ENCODE measurements at places on chromosomes 7 and 10.

GRCh38 chr7:20310963-20311742 is 19.5 kb upstream of the ITGB8 start:
- no peak for DNase-seq

GRCh38 chr7:94354953-94355352 is 39.7 kb upstream of the COL1A2 start:
- no peak for DNase-seq

- DNase-seq = no peak
Observed at GRCh38 chr10:96043893-96044715, 721 bp downstream of the CCNJ start.

- no peak for DNase-seq
Observed at GRCh38 chr10:44576702-44577191, 191.8 kb upstream of the CXCL12 start.

- no peak for DNase-seq
Observed at GRCh38 chr7:66119245-66119850, 4.7 kb downstream of the CRCP start.

DNA sequence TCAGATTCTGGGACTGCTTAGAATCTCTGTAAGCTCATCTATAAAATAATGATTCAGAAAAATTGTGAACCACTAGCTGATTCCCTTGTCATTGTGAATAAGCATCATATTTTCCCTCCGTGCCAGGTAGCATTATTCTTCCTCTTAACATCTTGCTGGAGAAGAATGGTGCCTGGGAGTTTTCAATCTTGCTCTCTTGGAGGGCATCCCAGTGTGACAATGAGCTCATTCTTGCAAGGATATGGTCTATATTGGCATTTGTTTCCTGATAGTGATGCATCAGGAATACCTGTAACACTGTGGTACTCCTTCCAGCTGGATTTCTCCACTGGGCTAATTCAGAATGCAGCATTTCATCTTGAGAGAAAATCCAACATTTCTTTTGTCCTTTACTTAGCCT is 126.4 kb upstream of the ITGB1 start:
- no peak for DNase-seq

GRCh38 chr10:72616716-72617115 is 9.2 kb downstream of the MICU1 start:
- no peak for DNase-seq

DNA sequence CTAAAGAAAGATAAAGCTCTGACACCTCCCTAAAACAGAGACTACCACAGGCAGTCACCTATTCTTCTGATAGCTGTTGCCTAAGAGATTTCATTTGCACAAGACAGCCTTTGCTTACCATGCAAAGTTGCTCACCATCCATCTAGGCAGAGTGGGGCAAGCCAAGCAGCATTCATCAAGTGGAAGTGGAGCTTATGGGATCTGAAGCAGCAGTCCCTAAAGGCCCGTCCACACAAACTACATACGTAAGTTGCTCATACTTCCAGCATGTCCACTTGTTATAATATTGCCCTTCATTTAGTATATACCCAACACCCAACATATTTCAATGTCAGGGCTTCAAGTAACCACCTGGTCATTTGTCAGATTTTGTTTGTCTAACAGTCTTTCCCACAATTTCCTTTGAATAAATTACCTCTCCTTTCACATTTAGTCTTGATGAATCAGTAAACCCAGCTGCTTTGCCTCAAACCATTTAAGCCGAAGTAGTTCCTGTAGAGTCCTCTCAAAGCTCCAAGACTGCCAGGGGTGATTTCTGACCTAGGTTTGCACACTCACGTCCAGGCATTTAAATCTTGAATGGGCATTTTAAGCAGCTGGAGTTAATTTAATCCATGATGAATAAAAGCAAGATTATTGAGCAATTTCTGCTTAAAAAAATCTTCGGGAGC is 67.9 kb downstream of the ATAD1 start:
- DNase-seq = no peak

DNA sequence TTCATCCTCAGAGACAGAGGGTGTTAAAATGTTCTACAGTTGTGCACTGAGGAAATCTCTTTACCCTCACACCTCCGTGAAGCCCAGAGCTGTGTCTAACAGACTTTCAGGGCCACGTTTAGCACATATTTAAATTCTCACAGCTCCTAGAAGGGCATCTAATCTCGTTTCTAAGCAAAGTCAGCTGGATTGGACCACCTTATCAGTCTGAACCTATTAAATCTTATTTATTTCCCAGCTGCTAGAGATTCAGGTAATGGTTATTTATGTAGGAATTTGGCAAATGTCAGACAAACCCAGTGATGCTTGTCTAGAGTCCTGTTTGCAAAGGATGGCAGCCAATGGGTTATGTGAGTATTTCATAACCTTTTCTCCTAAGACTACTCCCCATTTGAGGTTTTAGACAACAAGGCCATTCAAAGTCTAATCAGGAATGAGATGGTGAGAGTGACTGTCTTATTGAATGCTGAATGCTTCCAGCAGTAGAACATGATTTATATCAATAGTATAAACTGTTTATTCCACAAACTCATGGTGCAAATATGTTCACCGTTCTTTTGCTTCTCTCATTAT is 54.8 kb upstream of the EXOC4 start:
- DNase-seq = no peak

DNA sequence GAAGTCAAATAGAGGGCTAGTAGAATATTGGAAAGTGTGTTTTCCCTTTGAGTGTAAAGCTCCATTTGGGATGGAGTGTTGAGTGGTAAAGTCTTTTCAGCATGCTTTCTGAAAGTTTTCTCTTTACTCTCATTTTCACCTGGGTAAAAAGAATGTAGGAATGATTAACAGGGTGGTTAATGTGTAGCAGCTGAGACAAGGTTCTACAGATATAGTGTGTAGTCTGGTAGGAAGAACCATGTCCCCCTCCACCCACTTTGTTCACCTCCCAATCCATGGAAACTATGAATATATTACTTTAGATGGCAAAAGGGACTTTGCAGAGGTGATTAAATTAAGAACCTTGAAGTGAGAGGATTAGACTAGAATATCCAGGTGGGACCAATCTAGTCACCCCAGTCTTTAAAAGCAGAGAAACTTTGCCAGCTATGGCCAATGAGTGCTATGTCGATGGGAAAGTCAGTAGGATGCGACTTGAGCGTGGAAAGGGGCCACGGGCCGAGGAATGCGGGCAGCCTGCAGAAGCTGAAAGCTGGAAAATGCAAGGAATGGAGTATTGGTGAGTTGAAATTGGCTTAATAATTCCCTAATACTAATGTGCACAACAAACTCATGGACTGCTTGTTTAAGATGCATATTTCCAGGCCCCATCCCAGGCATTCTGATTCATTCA is 166.3 kb upstream of the AHR start:
- DNase-seq = no peak

GRCh38 chr10:78253063-78253853 is 219.6 kb downstream of the RPS24 start:
- DNase-seq = no peak

DNA sequence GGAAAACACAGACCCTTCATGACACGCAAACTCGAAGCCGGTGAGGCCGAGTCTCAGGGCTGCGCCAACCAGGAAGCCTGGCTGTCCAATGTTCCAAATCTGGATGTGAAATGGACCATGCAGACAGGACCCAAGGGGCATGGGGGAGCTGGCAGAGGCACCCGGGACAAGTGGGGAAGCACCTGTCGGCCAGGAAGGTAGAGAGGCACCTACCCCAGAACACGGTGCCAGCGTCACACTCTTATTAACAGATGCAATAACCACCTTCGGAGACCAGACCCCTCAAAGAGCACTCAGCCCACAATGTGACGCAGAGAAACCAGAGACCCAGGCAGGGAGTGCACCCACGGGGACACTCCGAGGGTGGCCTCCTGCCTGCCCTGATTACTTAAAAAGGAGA is 88.3 kb upstream of the PDGFA start:
- DNase-seq = no peak

DNA sequence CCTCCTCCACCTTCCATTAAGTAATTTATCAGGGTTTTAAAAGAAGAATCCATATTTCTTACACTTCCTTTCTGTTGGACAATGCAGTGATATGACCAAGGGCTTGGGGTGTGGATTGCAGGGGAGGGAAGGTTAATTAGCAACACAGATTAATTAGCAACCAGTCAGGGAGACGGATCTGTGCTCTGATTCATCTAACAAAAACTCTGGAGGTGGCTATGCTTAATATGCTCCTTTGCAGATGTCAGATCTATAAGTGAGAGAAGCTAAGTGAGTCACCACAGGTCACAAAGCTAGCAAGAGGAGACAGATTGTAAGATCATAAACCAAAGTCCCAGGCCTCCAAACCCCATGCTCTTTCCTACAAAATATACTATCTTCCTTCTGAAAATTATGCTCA is 178.8 kb upstream of the ITGB1 start:
- no peak for DNase-seq

GRCh38 chr7:29367784-29368183 is 173.2 kb downstream of the CHN2 start:
- no peak for DNase-seq

GRCh38 chr10:101060951-101061623 is 702 bp upstream of the KAZALD1 start:
- peak; percentile 91 for DNase-seq

DNA sequence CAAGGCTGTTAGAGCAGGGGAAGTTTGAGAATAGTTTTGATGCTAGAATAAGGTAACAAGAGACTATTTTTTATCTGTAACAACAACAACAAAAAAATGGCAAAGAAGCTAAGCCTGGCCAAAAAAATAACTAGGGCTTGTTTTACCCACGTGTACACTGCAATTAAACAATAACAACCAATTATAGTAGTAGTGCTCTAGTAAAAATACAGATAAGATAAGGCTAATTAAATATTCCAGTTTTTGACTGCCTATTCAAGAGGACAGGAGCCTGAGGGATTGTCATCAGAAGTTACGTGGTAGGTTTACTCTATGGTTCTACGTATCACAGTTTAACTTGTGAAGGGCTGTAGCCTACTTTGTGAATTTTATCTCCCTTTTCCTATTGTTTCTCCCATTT is 29.2 kb downstream of the PCGF5 start:
- no peak for DNase-seq

DNA sequence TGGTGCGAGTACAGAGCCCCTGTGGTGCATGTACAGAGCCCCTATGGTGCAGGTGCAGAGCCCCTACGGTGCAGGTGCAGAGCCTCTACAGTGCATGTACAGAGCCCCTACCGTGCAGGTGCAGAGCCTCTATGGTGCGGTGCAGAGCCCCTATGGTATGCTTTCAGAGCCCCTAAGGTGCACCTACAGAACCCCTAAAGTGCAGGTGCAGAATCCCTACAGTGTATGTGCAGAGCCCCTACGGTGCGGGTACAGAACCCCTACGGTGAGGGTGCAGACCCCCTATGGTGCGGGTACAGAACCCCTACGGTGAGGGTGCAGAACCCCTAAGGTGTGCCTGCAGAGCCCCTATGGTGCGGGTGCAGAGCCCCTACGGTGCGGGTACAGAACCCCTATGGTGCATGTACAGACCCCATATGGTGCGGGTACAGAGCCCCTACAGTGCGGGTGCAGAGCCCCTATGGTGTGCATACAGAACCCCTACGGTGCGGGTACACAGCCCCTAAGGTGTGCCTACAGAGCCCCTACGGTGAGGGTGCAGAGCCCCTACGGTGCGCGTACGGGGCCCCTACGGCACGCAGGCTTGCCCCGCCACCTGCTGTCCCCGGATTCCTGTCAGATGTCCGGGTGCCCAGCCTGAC is 53.5 kb downstream of the MGMT start:
- DNase-seq = no peak

- peak; percentile 5 for DNase-seq
Observed at GRCh38 chr7:143003393-143004051, 23.4 kb downstream of the OR9A2 start.

GRCh38 chr10:59864141-59864962 is 42.0 kb downstream of the CCDC6 start:
- DNase-seq = no peak

DNA sequence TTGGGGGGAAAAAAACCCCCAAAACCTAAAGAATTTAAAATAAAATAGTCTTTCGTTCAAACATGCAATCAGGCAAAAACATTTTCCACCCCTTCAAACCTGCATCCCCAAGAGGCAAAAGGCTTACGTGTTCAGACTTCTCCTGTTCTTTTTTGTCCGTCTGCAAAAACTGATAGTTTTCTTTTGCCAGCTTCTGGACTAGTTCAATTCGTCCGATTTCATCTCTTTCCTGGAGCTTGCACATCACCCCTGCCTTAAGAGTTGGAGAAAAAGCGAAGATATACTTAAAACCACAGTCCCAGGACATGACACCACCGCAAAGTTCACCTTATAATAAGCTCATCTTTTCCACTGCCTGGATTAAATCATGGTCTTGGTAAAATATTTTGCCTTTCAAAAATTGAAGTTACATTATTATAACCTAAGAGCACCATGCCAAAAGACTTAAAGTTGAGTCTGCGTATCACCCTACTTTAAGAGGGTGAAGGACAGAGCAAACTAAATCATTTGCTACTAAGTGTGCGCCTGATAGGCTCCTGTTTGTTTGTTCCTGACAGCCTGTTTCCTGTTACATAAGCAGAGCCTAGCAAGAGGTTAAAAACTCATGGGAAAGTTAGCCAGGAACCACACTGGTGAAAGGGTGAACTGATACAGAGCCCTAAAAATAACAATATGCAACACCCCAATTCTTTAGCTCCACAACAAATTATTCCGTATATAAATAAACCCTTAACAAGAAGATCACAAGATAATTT is 137.0 kb downstream of the RAPGEF5 start:
- no peak for DNase-seq

GRCh38 chr7:157046681-157047080 is 36.2 kb upstream of the MNX1 start:
- DNase-seq = no peak

DNA sequence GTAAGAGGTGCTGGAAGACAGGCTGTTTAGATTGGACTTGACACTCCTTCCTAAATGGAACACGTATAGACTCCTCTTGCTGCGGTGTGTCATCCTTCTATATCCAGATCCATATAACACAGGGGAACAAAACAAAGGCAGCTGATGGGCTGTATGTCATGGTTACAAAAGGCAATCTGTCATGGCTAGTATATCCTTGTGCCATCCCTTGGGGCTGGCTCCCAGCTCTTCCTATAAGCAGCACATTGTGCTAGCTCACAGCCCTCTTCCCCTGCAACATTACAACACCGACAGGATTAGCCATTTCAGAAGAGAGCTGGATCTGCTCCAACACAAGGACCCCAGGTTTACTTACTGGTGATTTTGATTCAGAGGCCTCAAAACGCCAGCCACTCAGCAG is 15.3 kb downstream of the LIPK start:
- no peak for DNase-seq

DNA sequence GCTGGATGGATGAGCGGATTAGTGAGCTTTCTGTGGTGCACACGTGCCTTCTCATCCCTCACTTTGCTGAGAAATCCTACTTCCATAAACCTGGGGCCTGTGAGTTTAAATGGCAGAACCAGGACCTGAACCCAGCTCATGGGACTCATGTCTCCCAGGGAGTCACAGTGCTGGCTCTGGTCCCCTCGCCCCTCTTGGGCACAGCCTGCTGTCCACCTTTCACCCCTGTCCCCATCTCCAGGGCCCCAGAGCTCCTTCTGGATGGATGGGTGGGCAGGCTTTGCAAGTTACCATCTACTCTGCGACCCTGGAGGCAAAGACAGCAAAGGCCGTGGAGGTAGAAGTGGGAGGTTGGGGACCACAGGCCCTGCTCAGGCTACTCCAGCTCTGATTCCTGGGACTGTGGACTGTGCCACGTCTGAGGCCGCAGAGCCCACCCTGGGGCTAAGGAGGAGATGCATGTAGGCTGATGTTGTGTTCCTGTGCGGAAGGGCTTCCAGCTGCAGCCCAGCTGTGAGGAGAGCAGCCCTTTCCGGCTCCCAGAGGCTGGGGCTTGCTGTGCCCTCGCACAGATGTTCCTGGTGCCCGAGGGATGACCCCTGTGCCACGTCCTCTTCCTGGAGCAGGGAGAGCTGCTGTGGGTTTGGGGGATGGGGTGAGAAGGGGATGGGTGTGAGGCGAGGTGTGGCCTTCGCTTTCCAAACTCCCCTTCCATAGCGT is 40.3 kb downstream of the PRF1 start:
- DNase-seq = no peak
